ENCODE measurements at places on chromosomes 3 and 15. TPM values are rescaled to one million over a fixed set of nuclear protein-coding genes. Genes with fewer than 3 reads are reported as not detected.
A peak's percentile ranks its signal among the peaks of the same experiment; 100 is the strongest.

Gene GPR156
- 5.5 TPM for total RNA-seq

- no peak for DNase-seq
These were observed 17.9 kb upstream of the P2RY14 start for GRCh38 chr3:151296226-151296625.

DNA sequence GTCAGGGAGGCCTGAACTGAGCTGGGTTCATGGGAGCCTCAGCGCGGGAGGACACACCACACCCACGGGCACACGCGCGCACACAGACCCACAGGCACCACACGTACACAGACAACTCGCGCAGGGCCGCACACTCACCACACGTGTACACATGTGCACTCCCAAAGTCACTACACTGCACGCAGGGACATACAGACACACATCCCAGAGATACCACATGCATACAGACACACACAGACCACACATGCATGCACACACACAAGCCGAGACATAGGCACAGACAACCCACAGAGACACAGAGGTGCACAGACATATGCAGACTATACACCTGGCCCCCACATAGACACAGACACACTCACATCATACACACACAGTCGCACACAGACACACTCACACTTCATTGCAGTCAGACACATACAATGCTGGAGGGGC, 1.1 kb upstream of the MGLL start:
- no peak for DNase-seq

Gene SMCO1
- total RNA-seq, result 0.24 TPM

GRCh38 chr3:193832833-193833413, 239.9 kb downstream of the OPA1 start:
- DNase-seq, result no peak

GRCh38 chr3:193498215-193498614, 56.5 kb downstream of the ATP13A4 start:
- no peak for DNase-seq

- peak; percentile 67 for DNase-seq
These were observed 82.2 kb downstream of the C3orf70 start for GRCh38 chr3:185070491-185071286.

DNA sequence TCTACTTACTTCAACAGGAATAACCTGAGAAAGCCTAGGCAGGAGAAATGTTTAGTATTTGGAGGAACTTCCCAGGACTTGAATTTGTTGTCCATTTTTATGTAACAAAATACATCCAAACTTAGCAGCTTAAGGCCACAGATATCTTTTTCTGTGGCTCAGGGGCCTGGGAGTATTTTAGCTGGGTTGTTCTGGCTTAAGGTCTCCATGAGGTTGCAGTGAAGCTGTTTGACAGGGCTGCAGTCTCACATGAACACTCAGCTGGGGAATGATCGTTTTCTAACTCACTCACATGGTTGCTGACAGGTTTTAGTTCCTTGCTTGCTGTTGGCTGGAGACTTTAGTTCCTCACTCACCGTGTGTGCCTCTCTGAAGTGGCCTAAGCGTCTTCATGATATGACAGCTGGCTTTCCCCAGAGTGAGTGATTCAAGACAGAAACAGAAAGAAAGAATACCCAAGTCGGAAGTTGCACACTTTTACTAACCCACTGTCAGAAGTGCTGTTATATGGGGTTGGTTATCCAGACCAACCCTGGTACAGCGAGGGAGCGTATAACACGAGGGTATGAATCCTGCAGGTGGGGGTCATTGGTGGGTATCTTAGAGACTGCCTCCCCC, 229.7 kb upstream of the TBL1XR1 start:
- DNase-seq, result no peak

Gene IL12A
- 0.56 TPM for total RNA-seq

Gene TUSC7
- 2.1 TPM for total RNA-seq

- DNase-seq, result no peak
These were observed 61.7 kb downstream of the TGFBR2 start for GRCh38 chr3:30668051-30668609.

Gene CCDC54
- total RNA-seq, result 33.9 TPM

Gene GOLGA8O
- total RNA-seq, result 13.5 TPM

DNA sequence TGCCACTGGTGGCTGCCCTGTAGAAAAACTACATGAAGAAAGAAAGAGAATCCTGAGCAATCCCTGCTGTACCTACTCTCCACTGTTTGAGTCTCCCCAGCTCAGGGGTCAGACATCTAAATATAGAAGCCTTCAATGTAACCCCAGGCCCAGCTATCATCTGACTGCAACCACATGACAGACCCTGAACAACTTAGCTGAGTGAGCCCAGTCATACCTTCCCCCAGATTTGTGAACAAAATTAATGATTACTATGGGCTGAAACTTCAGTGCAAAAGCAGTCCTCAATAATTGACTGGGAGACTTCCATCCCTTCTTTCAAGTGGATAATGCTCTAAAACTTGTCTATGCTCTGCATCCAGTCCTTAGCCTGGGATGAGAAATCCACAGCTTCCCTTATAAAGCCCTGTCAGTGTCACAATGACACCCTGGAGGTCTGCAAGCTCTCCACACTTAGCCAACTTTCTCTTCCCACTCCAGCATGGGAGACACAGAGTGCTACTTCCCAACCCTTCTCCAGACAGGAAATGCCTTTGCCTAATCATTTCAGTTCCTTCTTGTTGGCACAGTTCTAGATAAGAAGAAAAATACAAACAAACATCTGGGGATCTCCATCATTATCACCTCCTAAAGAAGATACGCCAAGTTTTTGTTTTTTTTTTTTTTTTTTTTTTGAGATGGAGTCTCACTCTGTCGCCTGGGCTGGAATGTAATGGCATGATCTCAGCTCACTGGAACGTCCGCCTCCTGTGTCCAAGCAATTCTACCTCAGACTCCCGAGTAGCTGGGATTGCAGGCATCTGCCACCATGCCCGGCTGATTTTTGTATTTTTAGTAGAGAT, 198.5 kb upstream of the GADL1 start:
- DNase-seq, result no peak
